ENCODE measurements at places on chromosomes 2 and 18.
A peak's percentile ranks its signal among the peaks of the same experiment; 100 is the strongest.

- no peak for DNase-seq
Measured at GRCh38 chr2:169105476-169105875, 36.1 kb downstream of the DHRS9 start.

DNA sequence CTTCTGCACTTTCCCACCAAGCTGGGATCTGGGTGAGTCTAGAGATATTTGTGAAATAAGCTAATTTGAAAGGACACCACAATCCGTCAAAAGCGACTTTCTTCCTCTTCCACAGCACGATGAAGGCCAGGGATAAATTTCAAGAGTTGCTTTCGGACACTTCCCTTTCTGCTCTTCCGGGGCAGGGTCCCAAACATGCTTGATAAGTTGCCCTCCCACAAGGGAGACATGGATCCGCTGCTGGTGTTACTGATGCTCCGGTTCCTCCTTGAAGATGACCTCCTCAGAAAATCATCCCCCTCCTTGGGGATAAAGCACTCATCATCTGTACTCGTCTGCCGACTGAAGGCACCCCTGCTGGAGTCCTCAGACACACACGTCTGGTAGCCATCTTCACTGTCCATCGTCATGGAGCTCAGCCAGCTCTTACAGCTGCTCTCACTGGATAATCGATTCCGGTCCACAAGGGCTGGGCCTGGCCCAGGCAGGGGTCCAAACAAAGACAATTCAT is 28.2 kb downstream of the CYTIP start:
- DNase-seq = no peak

DNA sequence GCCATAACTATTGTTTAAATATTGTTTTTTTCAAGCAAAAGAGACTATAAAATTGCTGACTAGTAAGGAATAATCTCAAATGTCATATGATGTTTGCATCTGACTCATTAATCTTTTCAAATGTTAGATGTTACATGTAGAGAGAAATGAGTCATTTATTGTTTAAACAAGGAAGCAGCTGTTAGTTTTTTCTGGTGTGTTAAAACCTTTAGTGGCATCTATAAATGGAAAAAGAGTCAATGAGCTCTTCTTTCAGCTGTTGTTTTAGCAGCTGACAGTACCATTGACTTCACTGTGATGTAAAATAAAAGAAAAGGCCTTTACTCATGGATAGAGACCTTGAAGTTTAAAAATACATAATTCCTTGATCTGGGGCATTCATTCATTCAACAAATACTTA is 1.8 kb upstream of the KLHL41 start:
- peak; percentile 69 for DNase-seq

DNA sequence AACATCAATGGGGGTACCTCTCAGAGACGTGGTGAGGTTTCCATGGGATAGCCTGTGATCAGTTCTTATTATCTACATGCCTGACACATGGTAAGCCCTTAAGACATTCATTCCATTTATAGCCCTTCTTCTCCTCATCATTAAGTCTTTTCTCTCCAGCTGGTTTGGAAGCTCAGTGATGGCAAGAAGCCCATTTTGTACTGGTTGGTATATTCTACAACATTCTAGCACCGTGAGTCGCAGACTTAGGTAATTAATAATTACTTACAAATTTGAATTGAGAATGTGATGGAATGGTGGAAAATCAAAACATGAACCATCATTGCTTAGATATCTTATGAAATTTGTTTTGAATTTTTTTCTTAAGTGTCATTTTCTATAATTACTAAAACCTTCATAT is 472.6 kb downstream of the DLGAP1 start:
- peak; percentile 52 for DNase-seq

- DNase-seq = peak; percentile 66
Measured at GRCh38 chr2:150729495-150729955, 242.1 kb upstream of the RND3 start.

DNA sequence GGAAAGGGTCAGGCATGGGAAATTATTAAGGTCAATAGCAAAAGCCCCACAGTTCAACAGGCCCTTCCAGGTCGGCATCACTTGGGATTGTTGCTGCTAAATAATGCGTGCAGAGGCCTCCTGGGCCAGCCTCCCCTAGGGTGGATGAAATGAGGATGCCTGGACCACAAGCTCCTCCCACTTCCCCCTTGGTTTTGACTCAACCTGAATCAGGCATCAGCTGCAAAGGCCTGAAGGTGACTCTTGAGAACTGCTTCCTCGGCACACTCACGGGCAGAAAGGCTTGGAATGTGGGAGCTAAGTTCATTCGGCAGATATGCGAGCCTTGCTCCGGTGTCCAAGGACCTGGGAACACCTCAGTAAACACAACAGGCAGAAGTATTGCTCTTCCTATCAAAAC is 69.3 kb downstream of the MBP start:
- no peak for DNase-seq

DNA sequence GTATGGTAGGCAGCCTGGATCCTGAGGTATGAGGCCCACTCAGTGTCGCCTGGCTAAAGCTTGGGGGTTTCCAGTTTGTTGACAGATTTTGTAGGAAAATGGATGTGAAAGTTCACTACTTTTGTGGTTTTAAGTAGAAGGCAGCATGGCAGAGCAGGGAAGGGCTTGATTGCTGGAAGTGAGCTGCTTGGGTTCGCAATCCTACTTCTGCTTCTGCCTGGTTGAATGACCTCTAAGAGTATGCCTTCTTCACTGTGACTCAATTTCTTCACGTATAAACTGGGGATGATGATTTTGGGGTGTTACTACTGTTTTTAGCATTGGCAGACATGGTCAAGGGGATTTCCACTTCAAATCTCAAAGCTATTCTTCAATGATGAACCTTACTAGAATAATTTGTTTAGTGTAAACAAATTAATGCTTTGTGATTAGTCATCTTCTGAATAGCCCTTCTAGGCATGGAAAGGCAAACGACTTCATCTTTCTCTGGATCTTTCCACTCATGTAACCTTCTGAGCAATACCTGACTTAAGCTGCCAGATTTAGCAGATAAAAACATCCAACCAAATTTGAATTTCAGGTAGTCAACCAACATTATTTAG is 13.2 kb downstream of the BMP10 start:
- DNase-seq = no peak

DNA sequence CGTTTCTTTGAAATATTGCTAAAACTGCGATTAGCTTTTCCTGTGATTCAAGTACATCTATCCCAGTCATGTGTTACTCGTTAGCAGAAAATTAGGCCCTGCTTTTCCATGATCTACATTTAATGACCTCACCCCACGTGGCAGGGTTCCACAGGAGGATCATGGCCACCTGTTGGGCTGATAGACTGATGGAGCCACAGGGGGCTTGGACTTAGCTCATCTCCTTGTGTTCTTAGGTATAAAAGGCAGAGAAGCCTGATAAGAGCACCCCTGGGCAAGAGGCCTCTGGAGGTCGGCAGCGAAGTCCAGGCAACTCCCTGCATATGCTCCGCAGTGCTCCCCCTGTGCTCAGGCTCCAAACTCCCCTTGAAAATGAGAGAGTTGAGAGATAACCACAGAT is 12.9 kb downstream of the FZD7 start:
- DNase-seq = no peak

- DNase-seq = no peak
Measured at GRCh38 chr2:234464291-234464645, 32.6 kb downstream of the ARL4C start.

DNA sequence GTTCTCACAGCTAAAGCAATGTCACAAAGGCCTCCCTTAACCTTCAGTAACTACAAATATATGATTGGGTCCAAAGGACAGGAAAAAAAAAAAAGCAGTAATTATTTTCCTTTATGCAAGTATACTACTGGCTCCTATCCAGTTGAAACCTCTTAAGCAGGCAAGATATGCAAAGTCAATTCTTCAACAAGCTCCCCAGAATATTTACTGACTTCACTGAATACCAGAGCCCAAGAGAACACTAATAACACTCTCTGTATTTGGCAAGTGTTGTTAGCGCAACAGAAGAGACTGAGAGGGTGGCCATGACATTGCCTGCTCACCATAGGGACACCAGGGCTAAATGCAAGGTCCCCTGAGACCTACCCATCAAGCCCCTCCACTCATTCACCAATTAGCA is 74.5 kb downstream of the AP1S3 start:
- no peak for DNase-seq

DNA sequence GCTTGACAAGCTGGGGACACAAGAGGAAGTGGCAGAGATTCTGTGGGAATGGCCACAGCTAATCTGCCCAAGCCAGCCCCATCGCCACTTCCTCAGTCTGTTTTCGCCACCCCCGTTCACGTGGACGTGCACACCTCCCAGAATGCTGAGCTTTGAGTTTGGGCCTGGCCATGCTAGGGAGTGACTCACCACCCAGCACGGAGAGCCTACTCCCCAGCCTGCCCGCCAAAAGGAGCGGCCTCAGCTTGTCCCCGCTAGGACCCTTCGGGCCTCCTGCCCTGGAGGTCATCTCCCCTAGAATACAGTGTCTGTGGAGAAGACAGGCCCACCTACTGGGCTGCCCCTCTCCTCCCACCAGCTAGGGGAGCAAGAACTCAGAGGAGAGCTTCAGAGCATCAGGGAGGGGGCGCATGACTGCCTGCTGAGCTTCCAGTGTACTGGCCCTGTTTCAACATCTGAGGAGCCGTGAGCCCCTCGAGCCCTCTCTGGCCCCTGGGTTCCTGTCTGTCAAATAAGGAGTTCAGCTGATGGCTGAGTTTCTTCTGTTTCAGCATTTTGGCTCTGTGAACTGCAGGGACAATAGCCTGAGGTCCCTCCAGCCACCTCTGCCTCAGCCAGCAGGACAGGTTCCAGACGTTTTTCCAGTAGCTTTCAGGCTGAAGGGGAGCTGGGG is 5.1 kb downstream of the SLC35F6 start:
- DNase-seq = peak; percentile 88

- peak; percentile 63 for DNase-seq
Measured at GRCh38 chr18:55515941-55516710, 71.9 kb downstream of the TCF4 start.

DNA sequence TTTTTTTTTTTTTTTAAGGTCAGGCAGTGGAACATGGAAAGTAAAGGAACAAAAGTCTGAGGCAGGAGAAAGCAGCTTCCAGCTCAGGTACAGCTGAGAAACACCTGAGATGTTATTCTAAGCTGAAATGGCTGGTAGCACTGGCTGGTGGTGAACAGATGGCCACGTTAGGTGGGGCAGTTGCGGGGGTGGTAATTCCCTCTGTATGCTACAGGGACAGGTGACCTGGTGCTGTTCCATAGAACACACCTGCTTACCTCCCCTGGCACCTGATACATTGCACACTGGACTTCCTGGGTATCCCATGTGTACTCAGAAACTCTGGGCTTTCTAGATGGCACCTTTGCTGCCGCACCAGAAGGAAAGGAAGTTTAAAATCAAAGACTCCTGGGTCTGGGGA is 333.3 kb downstream of the SLC8A1 start:
- no peak for DNase-seq

- no peak for DNase-seq
Measured at GRCh38 chr18:37568671-37569070, 3.1 kb upstream of the CELF4 start.

GRCh38 chr2:143824791-143825190 is 695.1 kb downstream of the ZEB2 start:
- DNase-seq = no peak

GRCh38 chr2:47022186-47022765 is 106.7 kb upstream of the MCFD2 start:
- DNase-seq = no peak

GRCh38 chr2:201618744-201619662 is 24.3 kb downstream of the TMEM237 start:
- DNase-seq = peak; percentile 95

GRCh38 chr2:20451000-20451290 is 4.1 kb downstream of the RHOB start:
- no peak for DNase-seq

DNA sequence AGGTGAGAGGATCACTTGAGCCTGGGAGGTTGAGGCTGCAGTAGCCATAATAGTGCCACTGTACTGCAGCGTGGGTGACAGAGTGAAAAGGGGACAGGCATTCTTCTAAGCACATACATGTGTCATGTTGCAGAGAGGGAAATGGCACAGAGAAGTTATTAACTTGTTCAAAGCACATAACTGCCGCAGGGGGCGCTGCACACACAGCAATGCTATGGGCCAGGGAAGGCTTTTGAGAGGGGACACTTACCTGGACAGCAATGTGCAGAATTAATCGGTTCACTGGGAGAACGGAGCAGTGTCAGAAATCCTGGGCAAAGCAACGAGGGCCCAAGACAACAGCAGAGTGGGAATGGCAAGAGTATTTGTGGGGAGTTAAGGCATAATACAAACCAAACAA is 2.4 kb downstream of the SCYGR8 start:
- DNase-seq = peak; percentile 13

Measured in GM23248 (cell line).